ENCODE measurements at places on chromosomes 4 and X.

GRCh38 chr4:173365359-173365996 lies 5.3 kb upstream of the SAP30 start:
- no peak for DNase-seq

DNA sequence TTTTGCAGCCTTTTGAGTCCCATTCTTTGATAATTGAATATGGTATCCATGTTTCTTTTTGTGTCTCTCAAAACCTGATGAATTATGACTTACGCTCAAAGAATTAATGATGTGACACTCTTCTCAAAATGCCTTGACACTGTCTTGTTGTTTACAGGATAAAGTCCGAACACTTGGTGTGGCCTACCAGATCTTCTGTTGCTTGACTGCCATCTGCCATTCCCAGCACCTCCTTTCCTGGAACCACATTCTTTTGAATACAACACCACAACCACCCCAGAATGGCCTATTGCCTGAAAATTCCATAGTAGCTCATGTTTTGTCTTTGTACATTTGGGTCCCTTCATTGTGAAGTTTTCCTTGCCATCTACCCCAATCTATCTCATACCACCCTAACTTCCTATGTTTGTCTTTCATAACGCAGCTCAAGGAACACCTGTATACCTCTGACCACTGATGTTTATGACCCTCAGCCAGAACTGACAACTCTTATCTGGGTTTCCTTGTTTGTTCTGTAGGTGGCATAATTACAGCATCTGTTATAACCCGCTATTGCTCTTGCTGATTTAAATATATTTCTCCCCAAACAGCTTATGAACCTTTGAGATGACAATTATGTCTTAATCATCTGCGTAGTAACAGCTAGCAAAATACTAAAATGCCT lies 991.3 kb downstream of the RAB28 start:
- DNase-seq = no peak

- no peak for DNase-seq
Measured at GRCh38 chrX:132532913-132533312, 44.1 kb upstream of the MBNL3 start.

- no peak for DNase-seq
Measured at GRCh38 chr4:107404591-107405300, 315.3 kb downstream of the PAPSS1 start.

- no peak for DNase-seq
Measured at GRCh38 chr4:152162331-152162697, 373.6 kb downstream of the FBXW7 start.

DNA sequence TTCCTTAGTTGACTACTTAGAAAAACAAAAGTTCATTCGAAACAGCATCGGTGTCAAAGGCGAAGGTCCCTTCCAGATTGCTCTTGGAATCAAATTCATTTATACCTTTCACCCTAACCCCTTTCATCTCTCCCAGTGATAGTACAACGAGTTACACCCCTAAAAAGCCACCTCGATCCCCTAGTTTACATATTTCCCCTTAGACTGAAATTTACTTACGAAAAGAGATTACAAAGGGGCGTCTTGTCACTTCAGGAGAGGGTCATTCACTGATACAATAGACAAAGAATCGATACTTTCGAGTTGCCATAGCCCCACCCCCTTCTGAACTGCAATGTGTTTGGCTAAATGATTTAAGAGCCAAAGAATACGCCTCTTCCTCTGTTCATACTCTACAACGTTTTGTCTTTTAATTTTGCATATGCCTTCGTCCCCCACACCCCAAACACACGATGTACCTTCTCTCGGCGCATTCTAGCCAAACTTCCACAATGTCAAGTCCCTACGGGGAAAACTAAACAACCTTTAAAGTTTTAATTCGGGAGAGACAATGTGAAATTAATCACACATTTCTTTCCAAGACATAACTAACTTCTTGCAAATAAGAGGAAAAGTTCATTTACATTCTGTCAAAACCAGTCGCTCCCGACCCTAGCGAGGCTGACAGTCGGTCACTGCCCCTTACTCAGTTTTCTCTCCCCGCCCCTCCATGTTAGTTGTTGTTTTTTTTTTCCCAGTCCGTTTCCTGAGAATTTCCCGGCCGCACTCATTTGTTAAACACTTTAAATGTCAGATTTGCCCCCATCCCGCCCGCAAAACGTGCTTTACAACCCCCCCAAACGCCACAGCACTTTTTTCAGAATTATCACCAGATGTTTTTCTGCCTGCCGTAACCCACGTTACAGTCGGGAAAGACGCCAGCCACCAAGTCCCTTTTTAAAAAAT lies 88.6 kb downstream of the HPRT1 start:
- no peak for DNase-seq

DNA sequence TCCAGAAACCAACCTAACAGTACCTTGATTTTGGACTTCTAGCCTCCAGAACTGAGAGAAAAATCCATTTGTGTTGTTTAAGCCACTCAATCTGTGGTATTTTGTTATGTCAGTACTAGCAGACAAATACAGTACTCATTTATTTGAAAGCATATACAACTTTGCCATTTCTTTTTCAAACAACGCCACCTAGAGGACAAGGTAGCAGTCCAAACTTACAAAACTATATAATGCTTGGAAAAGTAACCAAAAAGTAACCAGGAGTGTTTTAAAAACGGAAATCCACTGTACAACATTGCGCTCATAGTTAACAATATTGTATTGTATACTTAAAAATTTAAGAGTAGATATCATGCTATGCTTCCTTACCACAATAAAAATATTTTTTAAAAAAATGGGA lies 37.0 kb upstream of the FGF13 start:
- DNase-seq = no peak

DNA sequence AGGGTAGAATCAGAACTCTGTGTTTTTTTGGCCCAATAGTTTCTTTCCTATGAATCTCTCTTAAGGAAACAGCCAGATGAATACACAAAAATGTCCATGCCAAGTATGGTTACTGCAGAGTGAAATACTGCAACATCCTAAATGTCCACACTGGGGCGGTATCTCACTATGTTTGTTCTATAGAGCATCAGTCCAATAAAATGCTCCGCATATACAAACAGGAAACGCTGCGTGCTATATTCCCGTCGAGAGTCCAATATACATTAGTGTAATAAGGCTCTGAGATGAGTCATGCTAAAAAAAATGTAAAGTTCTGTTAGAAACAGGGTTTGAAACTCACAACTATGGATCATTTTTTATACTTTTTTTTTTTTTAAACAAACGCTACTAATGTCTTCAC lies 72.9 kb upstream of the ENOX2 start:
- DNase-seq = no peak

- DNase-seq = no peak
Measured at GRCh38 chrX:153416781-153417450, 5.6 kb downstream of the ZFP92 start.

GRCh38 chrX:5928224-5928623 lies 300.4 kb downstream of the NLGN4X start:
- no peak for DNase-seq

DNA sequence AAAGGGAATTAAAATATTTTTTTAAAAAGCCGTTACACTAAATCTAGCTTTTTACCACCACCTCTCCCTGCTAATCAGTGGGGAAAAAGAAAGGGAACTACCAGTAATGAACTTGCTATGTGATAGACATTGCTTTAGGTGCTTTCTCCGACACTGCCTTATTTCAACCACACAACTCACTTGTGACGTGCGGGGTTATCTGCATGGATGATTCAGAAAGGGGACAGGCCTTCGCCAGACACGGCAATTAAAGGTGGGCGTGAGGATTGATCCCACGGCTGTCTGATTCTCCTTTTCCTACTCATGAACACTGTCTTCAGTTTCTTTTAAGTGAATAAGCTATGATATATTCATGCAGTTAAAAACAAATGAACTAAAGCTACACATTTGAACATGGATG lies 882 bp upstream of the CXCR3 start:
- no peak for DNase-seq

DNA sequence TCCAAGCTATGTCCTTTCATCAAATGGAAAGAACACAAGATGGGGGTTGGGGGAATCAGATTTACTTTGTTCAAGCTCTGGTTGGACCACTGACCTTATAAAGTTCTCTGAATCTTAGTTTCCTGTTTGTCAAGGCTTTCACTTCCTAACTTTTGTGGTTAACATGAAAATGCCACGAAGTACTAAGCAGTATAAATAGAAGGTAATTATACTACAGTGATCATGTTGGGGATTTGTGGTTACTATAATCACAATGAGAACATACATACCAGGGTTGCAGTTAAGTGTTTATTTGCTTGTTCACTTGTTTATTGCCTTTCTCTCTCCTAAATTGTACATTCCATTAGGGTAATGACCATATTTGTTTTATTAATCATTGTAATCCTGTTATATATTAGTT lies 53.2 kb downstream of the SPRY1 start:
- DNase-seq = no peak

DNA sequence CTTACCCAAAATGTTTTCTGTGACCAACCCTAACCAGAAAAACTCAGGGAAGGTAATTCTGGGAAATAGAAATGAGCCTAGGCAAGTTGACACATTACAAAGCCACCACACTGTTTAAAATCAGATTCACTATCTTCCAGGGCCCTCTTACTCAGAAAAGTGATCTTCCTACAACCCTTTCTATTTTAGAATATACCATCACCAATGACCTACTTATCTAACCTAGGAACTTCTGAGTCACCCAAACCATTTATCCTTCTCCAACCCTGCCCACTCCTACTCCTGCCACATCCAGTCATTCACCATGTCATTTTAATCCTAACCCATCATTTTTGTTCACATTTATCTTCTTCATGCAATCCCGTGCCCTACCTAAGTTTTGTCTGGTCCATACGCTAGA lies 89.9 kb downstream of the FTHL17 start:
- no peak for DNase-seq

DNA sequence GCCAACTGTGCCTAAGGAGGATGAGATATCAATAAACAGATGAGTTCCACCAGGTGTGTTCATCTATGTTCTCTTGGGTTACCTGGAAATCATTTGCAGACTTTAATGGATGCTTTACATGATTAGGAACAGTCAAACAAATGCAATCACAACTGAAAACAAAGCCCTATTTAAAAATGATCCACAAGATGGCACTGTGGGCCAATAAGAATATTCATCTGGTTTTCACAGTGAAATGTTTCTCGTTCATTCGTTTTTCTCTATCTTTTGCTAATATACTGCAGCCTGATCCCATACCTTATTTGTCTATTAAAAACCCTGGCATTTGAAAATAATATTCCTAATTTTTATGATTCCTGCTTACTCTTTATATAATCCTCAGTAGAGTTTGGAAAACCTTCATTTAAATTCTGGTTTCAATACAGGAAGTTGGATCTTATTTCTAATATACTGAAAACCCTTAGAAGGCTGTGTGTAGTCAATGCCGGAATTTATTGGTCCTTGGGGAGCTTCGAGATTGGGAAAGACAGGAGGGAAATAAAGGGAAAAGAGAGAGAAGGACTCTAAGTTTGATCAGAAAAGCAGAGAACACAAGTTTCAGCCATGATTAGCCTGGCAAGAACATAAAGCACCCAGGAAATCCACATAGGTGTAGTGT lies 63.8 kb upstream of the TAPT1 start:
- DNase-seq = no peak
